ENCODE measurements at places on chromosomes 7 and 10.

- no peak overlapping the region for H3K27ac ChIP-seq
- no peak overlapping the region for H3K4me3 ChIP-seq
- H3K27me3 ChIP-seq, result no peaks in the 10 kb centered on the region
- H3K36me3 ChIP-seq, result no peaks in the 10 kb centered on the region
- no peaks in the 10 kb centered on the region for H3K4me1 ChIP-seq
These were observed 35.6 kb upstream of the GALNT17 start for GRCh38 chr7:71096351-71096750.

DNA sequence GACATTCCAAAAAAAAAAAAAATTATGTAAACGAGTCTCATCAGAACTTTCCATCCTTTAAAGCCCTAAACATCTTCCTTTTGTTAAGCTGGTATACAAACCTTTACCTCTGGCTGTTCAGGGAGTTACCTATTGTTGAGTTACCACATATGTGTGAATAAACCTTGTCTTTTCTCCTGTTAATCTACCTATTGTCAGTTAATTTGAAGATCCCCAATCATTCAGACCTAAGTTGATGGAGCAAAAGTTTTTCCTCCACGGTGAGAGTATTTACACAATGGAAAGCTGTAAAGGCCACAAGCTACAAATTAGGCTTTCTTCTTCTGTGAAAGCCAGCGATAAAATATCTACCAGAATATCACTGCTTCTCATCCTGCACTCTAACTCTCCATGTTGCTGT, 80.3 kb downstream of the SKAP2 start:
- no peaks in the 10 kb centered on the region for H3K4me1 ChIP-seq
- no peaks in the 10 kb centered on the region for H3K36me3 ChIP-seq
- no peak for DNase-seq
- H3K4me3 ChIP-seq, result no peak overlapping the region
- no peaks in the 10 kb centered on the region for H3K27me3 ChIP-seq
- no peak overlapping the region for H3K27ac ChIP-seq

DNA sequence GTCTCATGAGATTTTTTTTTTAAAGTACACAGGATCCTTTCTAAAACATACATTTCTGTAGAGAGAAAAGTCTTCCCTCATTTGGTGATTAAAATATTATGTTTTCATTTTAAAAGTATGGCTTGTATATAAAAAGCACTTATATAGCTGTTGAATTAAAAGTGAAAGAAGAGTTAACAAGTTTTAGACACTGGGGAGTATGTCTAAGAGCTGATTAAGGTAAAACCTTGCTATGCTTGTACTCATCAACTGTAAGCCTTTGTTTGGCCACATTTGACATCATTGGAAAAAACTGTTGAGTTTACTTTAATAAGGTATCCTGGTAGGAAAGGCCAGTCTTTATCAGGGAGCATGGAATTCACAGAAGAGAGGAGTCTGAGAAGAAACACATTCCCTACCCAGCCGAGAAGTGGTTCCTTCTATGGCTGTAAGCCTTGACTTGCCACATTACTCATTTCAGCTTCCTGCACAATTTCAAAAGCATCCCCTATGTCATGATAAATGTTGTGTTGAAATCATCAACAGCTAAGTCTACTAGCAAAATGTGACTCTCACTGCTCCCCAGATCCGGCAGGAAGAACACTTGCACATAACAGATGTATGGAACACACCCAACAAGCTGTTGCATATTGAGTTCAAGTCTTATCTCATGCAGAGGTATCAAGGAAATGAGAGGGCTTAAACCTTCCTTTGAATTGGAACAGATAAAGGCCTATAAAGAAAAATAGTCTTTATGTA, 171.8 kb upstream of the CDK1 start:
- H3K4me3 ChIP-seq, result no peak overlapping the region
- no peak for DNase-seq
- H3K27me3 ChIP-seq, result no peaks in the 10 kb centered on the region
- no peak overlapping the region for H3K27ac ChIP-seq

DNA sequence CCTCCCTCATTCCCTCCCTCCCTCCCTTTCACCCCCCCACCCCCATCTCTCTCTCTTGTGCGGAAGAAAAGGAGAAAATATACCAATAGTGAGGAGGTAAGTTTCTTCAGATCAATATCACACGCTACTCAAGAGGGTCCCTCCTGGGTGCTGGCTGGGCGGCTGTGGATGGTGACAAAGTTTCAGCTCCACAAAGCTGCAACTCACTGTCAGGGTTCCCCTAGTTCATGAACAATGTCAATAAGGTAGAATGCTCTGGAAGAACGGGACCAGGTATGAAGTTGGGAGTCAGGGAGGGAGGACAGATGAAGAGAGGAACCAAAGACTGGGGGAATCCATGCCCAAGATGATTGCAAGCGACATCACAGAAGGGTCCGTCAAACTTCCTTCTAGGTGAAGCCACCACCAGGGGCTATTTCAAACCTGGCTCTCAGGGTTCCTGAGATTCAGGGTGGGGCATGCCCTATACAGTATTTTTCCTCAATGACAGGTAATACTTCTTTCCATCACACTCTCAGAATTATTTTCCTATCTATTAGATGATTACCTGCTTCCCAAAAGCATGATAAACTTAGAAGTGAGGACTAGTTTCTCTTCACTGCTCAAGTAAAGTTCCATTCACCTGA, 1.4 kb upstream of the PDE1C start:
- H3K27ac ChIP-seq, result no peak overlapping the region
- DNase-seq, result no peak
- no peak overlapping the region for H3K4me3 ChIP-seq
- H3K36me3 ChIP-seq, result no peaks in the 10 kb centered on the region

DNA sequence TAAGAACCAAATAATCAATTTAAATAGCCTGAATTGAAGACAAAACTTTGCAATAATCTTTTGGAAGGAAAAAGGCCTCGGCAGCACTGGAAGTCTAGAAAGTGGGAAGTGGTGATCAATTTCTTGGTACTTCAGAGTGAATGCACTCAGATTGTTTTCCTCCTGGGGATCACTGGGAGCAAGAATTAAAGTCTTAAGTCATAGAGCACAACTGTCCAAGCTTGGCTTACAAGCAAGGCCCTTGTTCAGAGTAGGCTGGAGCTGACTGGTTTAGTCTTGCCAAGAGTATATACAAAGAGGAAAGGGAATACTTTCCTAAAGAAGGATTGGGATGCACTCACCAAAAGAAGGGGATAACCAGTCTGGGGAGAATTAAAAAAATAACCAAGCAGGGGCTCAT, 637.1 kb downstream of the CCSER2 start:
- H3K4me3 ChIP-seq, result no peak overlapping the region
- no peaks in the 10 kb centered on the region for H3K4me1 ChIP-seq
- no peaks in the 10 kb centered on the region for H3K36me3 ChIP-seq
- DNase-seq, result no peak
- H3K27ac ChIP-seq, result no peak overlapping the region

GRCh38 chr10:74643596-74643975, 182.8 kb upstream of the KAT6B start:
- no peaks in the 10 kb centered on the region for H3K36me3 ChIP-seq
- no peak overlapping the region for H3K4me3 ChIP-seq
- no peak for DNase-seq
- H3K4me1 ChIP-seq, result peaks cover 4% of the 10 kb centered on the region

Measured in neuronal stem cell (in vitro differentiated cells).